ENCODE measurements at places on chromosomes 13 and 19. TPM values are rescaled to one million over a fixed set of nuclear protein-coding genes. Genes with fewer than 3 reads are reported as not detected.

FBXO17 gene
- 14.2 TPM for total RNA-seq

MTMR6 gene
- 20.6 TPM for total RNA-seq

ZNF135 gene
- 16.2 TPM for total RNA-seq

C2CD4C gene
- 0.29 TPM for total RNA-seq

ARRDC2 gene
- 89.3 TPM for total RNA-seq

ZNF442 gene
- 3.7 TPM for total RNA-seq

CEACAM8 gene
- not detected for total RNA-seq

HIPK4 gene
- 0.33 TPM for total RNA-seq

TMEM190 gene
- not detected for total RNA-seq

ACP7 gene
- not detected for total RNA-seq

KLK15 gene
- not detected for total RNA-seq

PSG6 gene
- total RNA-seq, result not detected

ZNF441 gene
- total RNA-seq, result 17.6 TPM

SPTBN4 gene
- 1.6 TPM for total RNA-seq

ZNF763 gene
- 2.9 TPM for total RNA-seq

MIA gene
- total RNA-seq, result 47.3 TPM

ZGLP1 gene
- 3.3 TPM for total RNA-seq

RFPL4AL1 gene
- not detected for total RNA-seq

PTGER1 gene
- 0.48 TPM for total RNA-seq

ZNF541 gene
- 0.15 TPM for total RNA-seq

SIPA1L3 gene
- 29.8 TPM for total RNA-seq

XRCC1 gene
- 21.0 TPM for total RNA-seq

GSX1 gene
- not detected for total RNA-seq

SIGLECL1 gene
- total RNA-seq, result not detected

RUVBL2 gene
- 84.0 TPM for total RNA-seq

MOB3A gene
- 29.2 TPM for total RNA-seq

Data from breast epithelium (tissue), 4 donors.